ENCODE measurements at places on chromosomes 7 and 10.

DNA sequence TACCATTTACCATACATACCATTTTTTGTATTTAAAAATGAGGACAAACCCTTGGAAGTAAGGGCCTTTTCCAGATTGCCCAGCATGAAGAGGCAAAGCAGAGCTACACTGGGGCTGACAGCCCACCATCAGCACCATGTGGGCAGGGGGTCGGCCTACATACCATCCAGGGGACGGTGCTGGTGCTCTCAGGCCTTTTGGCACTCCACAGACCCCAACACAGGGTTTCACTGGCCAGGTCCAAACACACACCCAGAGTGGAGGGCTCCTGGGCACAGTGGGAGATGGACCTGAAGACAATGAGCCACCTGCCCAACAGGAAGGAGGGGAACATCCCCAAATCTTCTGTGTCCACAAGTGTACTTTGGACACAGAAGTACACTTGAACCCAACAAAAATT, 69.2 kb upstream of the CAMK2B start:
- DNase-seq, result no peak

DNA sequence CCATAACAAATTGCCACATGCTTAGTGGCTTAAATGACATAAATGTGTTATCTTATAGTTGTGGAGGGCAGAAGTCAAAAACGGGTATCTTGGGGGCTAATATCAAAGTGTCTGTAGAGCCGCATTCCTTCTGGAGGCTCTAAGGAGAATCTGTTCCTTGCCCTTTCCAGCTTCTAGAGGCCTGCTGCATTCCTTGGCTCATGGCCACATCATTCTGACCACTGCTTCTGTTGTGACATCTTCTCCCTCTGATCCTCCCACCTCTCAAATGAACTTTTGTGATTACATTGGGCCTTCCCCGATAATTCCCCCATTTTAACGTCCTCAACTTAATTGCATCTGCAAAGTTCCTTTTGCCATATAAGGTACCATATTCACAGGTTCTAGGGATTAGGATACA, 76.1 kb downstream of the CYP26A1 start:
- DNase-seq, result no peak

DNA sequence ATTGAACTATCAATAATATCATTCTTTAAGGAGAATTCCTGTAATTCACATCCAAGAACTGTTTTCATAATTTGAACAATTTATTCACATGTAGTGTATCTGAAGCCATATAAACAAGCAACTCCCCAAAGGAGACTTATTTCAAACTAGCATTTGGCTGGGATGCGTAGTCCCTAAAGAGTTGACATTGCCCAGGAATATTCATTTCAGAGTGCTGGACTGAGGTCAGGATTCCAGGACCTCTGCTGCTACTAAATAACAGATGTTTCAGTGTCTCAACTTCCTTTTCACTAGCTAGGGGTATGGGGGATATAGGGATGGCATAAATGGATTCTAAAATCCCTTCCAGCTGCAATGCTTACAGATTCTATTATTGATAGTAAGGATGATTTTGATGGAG, 177.0 kb downstream of the TSPAN12 start:
- DNase-seq, result no peak

DNA sequence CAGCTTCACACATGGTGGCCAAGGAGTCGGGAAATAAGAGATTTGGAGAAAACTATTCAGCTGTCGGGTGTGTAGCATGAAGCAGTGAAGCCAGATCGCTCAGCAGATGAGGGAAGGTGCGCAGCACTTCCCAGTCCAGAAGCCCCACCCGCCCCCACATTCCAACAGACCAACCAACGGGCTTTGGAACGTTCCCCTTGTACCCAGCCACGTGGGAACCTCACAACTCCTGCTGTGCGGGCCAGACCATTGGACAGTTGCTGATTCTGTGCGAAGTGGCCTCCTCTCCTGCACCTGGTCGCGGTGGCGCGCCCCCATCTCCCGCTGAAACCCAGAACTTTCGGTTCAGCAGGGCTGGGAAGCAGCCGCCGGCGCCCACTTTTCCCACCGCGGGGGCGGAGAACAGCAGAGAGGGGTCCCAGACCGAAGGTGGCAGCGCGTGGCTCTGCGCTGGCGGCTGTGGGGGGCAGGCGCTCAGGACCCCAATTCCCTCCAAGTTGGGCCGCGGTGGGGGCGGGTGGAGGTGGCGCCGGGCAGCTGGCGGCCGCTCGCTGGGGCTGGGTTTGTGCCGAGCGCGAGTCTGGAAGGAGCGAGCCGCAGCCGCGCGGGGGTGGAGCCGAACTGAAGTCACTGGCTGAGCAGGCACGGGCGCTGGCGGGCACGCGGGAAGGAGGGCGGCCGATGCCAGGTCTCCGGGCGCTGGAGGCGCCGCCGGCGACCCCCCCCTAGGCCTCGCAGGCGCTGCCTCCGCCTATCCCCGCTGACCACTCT, 1301.5 kb upstream of the SORCS1 start:
- no peak for DNase-seq

DNA sequence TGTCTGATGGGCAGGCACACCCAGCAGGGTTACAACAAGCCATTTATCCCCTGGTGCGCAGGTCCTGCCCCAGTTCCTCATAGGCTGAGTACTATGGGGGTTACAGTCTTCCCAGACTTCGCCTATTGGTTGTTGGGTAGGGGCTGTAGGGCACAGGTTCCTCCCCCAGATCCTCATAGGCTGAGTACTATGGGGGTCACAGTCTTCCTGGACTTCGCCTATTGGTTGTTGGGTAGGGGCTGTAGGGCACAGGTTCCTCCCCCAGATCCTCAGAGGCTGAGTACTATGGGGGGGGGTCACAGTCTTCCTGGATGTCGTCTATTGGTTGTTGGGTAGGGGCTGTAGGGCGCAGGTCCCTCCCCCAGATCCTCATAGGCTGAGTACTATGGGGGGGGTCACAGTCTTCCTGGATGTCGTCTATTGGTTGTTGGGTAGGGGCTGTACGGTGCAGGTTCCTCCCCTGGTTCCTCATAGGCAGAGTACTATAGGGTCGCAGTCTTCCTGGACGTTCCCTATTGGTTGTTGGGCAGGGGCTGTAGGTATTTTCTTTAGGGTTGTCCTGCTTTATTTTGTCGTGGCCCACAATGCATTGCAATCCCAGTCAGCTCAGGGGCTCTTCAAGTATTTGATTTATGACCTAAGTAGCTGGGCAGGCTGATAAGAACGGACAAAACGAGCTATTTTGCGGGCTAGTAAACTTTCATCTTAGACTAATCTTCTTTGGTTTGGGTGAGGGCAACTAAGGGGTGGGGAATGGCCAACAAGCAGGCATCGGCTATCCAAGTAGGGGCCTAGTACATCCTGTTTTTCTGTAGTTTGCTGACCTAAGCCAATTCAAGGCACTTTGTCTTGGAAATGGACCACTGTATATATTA, 3.4 kb downstream of the LRRC27 start:
- no peak for DNase-seq

DNA sequence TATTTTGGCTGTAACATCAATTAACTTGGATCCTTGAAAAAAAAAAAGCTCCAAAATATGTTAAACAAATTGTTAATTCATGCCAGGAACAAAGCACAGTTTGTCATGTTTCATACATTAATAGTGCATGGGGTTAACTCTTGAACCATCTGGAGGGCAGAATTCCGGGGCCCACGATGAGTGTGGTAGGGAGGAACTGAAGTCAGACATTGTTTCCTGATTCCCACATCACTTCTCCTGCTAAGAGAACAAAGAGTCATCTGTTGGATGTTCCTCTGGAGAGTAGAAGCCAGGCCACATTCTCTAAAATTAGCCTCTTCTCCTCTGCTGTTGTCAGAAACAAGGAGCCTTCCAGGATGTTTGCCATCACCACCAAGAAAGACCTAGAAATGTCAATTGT, 54.6 kb downstream of the TMEM178B start:
- DNase-seq, result no peak

GRCh38 chr7:159027056-159027788, 117.4 kb downstream of the VIPR2 start:
- DNase-seq, result no peak

GRCh38 chr10:76651154-76651553, 986.5 kb downstream of the KCNMA1 start:
- DNase-seq, result no peak

GRCh38 chr10:49613165-49613881, 514 bp upstream of the CHAT start:
- no peak for DNase-seq

GRCh38 chr7:115635376-115635775, 395.2 kb downstream of the TFEC start:
- DNase-seq, result no peak

DNA sequence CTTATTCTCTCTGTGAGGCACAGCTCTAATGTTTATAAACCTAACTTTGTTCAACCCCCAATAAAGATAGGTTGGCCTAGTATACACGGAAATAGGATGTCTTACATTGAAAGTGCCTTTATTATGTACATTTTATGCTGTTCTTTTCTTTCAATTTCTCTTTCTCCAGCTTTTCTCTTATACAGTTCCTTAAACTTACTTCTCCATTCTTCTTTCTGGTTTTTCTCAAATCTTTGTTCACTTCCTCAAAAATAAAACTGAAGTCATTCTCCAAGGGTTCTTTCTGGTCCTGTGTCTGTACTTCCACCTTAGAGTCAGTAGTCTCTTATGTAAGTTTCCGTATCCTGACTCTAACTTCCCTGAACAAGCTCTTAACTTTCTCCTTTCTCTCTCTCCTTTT, 29.2 kb upstream of the NAMPT start:
- DNase-seq, result no peak

DNA sequence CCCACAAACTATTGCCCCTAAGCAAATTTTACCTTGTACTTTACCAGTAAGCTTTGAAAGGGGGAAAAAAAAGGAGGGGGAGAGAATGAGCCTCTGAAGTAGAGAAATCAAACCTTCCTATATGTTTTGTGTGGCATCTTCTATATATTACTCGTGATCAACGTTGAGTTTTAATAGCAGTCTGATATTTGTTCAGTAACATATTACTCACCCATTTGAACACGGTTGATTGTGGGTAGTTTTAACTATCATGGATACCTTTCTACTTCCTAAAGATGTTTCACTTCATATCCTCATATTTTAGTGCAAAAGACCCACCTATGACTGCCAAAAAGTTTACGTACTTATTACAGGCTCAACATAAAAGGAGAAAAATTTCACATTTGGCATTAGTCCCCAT, 54.5 kb downstream of the CCDC6 start:
- DNase-seq, result no peak

DNA sequence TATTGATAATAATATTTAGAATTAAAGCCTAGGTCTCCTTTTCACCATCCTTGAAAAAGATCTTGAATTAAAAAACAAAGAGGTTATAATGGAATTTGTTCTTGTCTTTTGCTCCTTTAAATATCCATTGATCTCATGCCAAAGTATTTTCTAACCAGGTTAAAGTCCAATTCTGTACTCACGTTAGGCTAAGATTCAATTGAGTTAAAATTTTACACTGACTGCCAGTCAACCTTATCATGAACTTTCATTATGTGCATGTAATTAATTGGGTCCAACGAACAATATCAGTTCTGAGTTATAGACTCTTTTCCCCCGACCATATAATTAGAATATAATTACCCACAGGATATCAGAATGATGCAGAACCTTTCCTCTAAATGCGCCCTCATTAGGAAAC, 266.6 kb downstream of the DGKB start:
- DNase-seq, result no peak

GRCh38 chr10:71274901-71275796, 43.9 kb upstream of the SLC29A3 start:
- no peak for DNase-seq

GRCh38 chr10:81957976-81958375, 83.0 kb downstream of the NRG3 start:
- DNase-seq, result no peak

DNA sequence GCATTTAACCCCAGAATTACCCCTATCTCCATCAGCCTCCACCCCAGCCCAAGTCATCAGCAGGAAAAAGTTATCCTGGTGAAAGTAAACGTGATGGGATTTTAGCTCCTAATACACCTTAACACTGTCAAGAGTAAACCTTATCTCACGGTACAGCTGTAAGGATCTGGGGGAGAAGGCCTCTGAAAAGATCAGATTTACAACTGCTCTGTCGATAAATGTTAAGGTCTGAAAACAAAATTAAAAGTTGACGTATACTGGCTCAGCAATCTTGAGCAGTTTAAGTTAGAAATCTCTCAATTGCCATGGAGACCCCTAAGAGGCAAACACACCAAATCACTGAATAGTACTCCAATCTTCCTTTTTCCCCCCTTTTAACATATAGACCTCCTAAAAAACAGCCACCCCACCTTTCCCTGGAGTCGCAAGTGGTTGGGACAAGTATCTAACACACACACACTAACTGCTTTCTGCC, 6.1 kb downstream of the SKAP2 start:
- DNase-seq, result no peak

- DNase-seq, result no peak
Measured at GRCh38 chr10:17244700-17245365, 16.8 kb downstream of the VIM start.

DNA sequence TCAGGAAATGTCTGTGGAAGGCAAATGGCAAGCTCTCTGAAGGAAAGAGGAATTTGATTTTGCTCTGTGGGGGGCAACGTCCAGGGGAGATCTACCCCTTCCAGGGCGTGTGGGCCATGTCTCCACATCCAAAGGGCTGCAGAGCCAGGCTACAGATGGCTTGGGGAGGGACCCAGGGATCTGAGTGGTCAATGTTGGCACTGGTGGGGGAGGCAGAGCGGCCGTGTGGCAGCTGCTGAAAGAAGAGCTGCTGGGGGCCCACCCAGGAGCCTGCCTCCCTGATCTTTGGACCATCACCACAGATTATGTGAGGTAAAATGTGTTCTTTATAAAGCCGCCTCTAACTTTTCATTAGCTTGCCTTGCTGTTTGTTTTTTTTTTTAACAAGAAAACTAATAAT, 144.1 kb downstream of the HERPUD2 start:
- no peak for DNase-seq

- no peak for DNase-seq
Measured at GRCh38 chr10:87753995-87754866, 63.8 kb downstream of the ATAD1 start.

- no peak for DNase-seq
Measured at GRCh38 chr10:80159166-80159873, 26.8 kb downstream of the PLAC9 start.

DNA sequence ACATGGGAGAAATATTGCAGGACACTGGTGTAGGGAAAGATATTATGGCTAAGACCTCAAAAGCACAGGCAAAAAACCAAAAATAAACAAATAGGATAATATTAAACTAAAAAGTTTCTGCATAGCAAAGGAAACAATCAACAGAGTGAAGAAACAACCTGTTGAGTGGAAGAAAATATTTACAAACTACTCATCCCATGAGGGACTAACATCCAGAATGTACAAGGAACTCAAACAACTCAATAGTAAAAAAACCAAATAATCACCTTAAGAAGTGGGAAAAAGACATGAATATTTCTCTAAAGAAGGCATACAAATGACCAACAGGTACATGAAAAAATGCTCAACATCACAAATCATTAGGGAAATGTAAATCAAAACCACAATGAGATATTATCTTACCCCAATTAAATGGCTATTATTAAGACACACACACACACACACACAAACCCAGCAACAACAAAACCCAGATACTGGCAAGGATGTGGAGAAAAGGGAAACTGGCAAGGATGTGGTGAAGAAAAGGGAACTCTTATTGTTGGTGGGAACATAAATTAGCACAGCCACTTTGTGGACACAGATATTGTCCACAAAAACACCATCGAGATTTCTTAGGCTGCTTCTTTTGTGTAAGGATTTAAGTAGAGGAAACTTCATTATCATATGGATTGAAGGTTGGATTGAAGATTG, 9.8 kb upstream of the RAB18 start:
- DNase-seq, result no peak
